ENCODE measurements at places on chromosomes 13 and 19.

DNA sequence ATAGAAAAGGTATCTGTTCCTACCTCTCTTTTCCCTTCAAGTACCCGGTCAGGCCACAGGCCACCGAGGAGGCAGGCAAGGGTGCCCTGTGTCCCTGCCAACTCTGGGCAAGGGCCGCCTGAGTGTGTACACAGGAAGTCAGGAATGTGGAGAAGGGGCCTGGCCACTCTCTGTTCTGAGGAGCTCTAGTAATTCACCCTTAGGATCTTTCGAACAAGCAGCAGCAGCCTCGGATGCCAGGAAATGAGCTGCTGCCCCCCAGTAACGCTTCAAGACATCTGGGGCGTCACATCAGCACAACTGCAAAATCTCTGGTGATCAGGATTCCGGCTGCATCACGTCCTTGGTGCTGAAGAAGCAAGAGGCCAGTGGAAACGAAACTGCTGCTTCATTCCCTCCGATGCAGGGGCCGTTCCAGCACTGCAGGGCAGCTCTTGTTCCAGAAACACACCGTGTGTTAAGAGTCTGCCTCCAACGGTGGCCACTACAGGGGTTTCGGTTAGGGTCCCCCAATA, 2.0 kb downstream of the RAB20 start:
- peak; percentile 15 for DNase-seq

GRCh38 chr13:40585911-40586471, 80.5 kb downstream of the FOXO1 start:
- DNase-seq: no peak

- no peak for DNase-seq
These were observed 11.2 kb upstream of the KCNC3 start for GRCh38 chr19:50340331-50340730.

- DNase-seq: no peak
These were observed 11.0 kb upstream of the ZNF792 start for GRCh38 chr19:34975056-34975455.

DNA sequence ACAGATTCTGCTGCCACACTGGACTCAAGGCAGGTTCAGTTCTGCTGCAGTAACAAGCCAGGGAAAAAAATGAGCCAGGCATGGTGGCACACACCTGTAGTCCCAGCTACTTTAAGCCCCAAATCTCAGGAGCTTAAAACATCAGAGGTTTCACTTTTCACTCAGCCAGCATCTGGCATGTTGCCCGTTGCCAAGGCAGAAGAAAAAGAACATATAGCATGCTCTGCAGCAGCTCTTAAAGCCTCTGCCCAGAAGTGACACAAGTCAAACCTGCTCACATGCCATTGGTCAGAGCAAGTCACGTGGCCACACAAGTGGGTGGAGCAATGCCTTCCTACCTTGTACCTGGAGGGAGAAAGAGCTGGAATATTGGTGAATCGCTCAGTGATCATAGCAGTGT, 14.7 kb upstream of the ADGRE5 start:
- DNase-seq: peak; percentile 70

DNA sequence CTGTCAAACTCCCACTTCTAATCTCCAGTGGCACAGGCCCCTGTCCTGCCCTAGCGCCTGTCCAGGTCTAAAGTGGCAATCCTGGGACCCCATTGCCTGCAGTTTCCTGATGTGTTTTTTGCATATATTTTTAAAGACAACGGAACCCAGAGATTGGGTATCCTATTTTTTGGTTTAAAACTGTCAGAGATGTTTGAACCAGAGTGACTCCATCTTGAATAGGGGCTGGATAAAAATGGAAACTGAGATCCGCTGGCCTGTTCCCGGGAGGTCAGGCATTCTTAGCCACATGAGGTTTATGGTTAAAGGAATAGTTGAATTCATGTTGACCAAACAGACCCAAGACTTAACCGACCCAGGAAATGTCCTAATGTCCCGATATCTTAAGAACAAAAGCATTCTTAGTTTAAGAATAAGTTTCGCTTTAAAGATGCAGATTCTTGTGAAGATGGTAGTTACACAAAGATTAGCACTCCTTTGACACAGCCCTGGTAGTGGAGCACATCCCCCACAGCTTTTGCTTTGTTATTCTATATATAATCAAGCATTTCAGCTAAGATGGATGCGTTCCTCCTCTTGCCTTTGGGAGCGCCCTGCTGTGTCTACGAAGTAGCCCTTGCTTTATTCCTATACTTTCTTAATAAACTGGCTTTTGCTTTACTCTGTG, 332.1 kb downstream of the UQCRFS1 start:
- no peak for DNase-seq

GRCh38 chr19:10805758-10806247, 30.2 kb downstream of the TMED1 start:
- no peak for DNase-seq

DNA sequence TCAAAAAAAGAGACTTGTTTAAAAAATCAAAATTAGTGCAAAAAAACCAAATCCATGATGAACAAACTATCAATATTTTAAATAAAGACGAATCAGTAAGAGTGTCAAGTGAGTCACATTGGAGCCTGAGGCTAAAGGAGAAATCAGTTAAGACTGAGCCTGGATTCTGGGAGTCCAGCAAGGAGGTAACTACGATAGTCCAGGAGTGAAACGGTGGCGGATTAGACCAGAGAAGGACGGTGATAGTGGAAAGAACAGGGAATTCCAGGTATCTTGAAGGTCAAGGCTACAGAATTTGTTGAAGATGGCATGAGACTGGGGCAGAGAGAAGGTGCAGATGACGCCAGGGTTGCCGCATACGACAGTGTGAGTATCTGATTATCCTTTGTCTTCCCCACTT, 7.0 kb upstream of the NPAS1 start:
- DNase-seq: no peak

DNA sequence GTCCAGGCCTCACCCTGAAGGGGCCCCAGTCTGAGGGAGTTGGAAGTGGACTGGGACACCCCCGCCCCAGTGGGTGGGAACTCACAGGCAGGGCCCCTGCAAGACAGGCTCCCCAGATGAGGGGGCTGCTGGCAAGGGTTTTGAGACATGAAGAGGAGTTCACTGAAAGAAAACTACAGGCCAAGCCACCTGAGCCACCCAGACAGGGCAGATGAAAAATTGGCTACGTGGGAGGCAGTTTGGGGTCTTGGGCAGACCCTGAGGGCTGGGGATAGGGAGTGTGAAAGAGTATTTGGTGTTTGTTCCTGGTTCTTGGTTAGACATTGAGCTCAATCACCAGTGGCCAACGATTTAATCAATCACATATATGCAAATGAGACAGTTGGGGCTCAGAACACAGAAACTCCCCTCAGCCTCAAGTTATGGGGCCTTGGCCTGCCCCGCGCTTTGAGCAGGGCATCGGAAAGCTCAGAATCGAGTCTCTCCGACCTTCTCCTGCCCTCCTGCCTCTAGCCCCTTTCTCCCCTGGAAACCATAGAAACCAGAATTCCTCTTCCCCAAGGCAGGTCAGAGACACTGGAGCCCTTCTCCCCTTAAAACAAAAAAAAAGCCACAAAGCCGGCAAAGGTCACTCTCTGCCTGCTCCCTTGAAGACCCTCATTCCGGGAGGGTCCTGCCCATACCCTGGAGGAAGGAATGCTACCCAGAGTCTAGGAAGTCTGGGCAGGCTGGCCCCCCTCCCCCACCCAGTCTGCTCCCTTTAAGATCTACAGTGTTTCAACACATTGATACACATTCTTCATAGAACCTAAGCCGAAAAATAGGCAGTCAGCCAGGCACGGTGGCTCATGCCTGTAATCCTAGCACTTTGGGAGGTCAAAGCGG, 1.3 kb upstream of the ISYNA1 start:
- DNase-seq: no peak

DNA sequence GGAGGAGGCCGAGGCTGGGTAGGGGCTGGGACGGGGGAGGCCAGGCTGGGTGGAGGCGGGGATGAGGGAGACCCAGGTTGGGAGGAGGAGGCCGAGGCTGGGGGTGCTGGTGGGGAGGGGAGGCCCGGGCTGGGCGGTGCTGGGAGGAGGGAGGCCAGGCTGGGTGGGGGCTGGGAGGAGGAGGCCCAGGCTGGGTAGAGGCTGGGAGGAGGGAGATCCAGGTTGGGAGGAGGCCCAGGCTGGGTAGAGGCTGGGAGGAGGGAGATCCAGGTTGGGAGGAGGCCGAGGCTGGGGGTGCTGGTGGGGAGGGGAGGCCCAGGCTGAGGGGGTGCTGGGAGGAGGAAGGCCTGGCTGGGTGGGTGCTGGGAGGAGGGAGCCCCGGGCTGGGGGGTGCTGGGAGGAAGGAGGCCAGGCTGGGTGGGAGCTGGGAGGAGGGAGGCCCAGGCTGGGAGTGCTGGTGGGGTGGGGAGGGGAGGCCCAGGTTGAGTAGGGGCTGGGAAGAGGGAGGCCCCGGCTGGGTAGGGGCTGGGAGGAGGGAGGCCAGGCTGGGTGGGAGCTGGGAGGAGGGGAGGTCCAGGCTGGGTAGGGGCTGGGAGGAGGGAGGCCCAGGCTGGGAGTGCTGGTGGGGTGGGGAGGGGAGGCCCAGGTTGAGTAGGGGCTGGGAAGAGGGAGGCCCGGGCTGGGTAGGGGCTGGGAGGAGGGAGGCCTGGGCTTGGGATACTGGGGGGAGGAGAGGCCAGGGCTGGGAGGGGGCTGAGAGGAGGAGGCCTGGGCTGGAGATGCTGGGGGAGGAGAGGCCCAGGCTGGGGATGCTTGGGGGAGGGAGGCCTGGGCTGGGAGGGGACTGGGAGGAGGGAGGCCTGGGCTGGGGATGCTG, 10.7 kb downstream of the TPGS1 start:
- no peak for DNase-seq

GRCh38 chr13:81197966-81198365, 857.0 kb upstream of the SPRY2 start:
- no peak for DNase-seq

- no peak for DNase-seq
These were observed at the start of gene SPINT2 for GRCh38 chr19:38264486-38265212. SPINT2 (plus strand) TSS chr19:38264573; CDS start chr19:38264893, 320 bp downstream.

- DNase-seq: peak; percentile 59
These were observed 1.7 kb upstream of the PTGER1 start for GRCh38 chr19:14476673-14477401.

- no peak for DNase-seq
These were observed 281.2 kb downstream of the FOXO1 start for GRCh38 chr13:40384976-40385857.

DNA sequence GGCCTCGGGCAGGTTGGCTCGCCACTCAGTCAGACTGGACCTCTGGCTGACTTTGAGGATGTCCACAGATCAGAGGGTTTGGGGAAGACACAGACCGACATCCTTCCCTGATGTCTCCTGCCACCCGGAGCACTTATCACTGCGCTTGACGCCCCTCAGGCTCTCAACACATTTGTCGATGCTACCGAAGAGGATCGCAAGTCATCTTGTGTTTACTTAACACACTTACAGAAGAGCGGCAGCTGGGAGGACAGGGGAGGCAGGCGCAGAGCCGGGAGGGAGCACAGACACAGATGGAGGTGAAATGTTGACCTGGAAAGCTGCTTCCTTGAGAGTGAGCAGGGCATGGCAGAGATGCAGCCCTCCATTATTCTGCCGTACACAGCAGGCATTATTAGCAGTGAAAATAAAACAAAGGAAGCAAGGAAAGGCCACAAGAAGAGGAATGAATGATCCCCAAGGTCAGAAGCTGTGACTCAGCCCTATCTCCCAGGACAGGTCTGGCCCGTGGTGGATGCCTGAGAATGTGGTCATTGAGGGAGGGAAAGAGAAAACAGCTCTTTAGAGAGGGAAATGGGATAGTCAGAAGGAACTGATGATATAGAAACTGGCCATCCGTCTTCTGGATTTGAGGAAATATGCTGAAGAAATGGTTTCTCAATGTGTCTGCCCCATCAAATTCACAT, 549.5 kb upstream of the ARGLU1 start:
- no peak for DNase-seq

- DNase-seq: no peak
These were observed 5.9 kb downstream of the LRRC4B start for GRCh38 chr19:50562329-50562728.

- no peak for DNase-seq
These were observed 416.4 kb downstream of the ITGBL1 start for GRCh38 chr13:101868585-101869469.

- peak; percentile 42 for DNase-seq
These were observed 1.5 kb downstream of the SIN3B start for GRCh38 chr19:16830679-16831078.

GRCh38 chr19:50000841-50001557, 24.2 kb downstream of the VRK3 start:
- no peak for DNase-seq

All from astrocyte of the spinal cord (primary cell).